ENCODE measurements at places on chromosomes 3 and 15.

GRCh38 chr3:177037241-177037640, 160.0 kb downstream of the TBL1XR1 start:
- no peak for DNase-seq

DNA sequence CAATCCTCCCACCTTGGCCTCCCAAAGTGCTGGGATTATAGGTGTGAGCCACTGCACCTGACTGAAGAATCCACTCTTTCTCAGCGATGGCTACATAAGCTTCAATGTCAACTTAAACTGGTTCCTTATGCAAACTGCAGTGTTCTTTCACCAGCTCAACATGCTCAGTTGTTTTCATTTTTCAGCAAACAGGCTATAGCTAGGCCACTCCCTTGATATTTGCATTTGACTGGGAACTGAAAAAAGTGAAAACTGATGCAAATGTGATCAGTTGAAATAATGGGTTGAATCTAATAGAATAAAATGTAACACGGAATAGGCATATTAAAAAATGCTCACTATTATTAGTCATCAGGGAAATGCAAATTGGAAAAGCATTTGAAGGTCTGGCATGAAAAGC, 74.2 kb upstream of the GCNT3 start:
- DNase-seq: no peak

GRCh38 chr15:25800761-25801515, 62.2 kb downstream of the ATP10A start:
- DNase-seq: no peak

GRCh38 chr3:11850003-11850402, 3.3 kb upstream of the TAMM41 start:
- no peak for DNase-seq

- no peak for DNase-seq
These were observed 8.0 kb upstream of the MORC1 start for GRCh38 chr3:109125902-109126301.

DNA sequence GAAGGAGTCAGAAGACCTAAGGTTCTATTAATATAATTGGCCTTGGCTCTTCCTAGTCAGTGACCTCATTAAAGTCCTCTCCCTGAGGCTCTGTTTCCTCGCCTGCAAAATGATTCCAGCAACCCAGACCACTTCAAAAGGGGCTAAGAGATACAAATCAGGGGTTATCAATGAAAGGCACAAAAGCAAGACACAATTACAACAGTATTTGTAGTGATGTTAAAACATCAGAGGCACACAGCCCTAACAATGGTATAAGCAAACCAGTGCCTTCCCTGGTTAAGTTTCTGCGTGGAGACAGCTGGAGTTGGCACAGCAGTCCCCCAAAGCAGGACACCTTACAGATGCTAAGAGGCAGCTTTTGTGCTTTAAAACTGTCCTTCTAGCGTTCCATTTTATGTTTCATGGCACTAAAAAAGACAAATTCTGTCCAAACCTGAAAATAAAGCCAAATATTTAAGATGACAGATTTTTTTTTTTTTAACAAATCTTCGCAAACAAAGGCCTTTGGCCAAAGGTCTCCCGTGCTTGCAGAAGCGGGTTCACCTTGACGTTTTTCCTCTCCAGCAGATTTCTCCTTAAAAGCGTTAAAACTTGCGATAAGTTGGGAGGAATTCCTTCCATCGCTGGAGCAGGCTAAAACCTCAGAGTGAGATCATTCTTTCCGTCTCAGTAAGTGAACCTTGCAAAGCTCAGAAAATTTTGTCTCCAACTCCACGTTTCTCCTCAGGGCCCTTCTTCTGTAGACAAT, 999 bp downstream of the ZNF280D start:
- no peak for DNase-seq

- DNase-seq: no peak
These were observed 3.5 kb upstream of the CCDC80 start for GRCh38 chr3:112644453-112644852.

DNA sequence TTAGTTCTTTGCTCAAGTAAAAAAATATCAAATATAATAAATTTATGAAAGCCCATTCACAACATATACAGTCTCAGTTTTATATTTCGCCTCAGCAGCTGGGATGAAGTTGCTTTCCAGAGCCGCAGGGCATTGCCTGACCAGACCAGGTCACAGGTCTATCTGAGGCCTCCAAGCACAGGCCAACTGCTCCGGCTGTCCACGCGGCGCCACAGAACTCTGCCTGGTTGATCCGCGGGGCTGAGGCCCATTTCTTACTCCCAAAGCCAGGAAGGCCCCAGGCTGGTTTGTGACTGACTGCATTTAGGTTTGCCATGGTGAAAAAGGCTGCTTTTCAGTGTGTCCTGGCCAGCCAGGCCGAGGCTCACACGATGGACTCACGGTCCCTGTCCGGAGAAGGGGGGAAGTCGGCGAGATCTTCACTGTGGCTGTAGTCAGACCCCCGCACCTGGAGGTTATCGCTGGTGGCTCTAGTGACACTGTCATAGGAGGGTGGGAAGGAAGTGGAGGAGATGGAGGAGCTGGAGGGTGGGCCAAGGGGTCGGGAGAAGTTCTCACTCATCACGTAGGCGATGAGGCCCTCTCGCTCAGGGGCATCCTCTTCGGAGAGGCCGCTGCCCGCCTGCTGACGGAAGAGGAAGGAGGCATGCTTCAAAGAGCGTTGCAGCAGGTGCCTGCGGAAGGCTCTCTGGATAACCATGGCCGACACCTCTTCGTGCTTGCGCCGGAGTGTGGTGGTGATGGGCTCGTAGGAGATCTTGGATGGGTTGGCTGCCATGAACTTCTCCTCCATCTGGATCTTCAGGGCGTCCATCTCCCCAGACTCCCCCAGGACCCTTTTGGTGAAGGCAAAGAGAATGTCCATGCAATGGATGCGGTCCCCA, 54.1 kb downstream of the EXOG start:
- no peak for DNase-seq

- DNase-seq: peak; percentile 16
These were observed 688 bp downstream of the SETD5 start for GRCh38 chr3:9397906-9398699.

DNA sequence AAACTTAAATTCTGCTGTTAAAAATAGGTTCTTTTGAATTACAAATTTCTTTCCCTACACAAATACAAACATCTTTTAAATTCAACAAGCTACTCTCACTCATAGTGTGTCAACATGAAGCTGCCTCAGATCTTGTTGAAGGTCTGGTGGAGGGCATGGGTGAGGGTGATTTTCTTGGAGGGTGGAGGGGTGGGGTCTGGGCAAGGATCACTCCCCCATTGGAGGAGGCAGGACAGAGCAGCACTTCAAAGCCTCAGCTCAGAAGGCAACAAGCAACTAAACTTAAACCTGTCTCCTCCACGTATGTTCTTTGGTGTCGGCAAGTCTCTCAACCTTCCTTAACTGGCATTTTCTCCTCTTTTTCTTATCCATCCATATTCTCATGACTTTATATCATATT, 730.9 kb downstream of the NR2F2 start:
- no peak for DNase-seq

DNA sequence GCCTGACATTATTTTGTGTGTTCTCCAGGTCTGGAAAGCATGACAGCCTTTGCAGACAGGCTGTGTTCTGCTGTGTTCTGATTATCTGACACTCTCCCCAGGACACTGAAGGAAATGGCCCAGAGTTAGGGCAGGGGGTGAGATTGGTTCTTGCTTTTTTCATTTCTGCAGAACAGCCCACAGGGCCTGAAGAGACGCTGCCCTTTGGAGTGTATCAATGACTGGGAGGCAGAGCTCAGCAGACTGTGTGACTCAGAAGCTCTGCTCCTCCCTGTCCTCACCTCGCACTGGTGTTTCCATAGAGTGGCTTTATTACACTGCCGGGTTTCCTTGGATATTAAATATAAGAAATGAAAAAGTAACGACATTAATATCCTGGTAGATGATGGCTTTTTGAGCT, 523.6 kb downstream of the NTRK3 start:
- DNase-seq: no peak

GRCh38 chr3:115627180-115628074, 4.1 kb downstream of the GAP43 start:
- no peak for DNase-seq

DNA sequence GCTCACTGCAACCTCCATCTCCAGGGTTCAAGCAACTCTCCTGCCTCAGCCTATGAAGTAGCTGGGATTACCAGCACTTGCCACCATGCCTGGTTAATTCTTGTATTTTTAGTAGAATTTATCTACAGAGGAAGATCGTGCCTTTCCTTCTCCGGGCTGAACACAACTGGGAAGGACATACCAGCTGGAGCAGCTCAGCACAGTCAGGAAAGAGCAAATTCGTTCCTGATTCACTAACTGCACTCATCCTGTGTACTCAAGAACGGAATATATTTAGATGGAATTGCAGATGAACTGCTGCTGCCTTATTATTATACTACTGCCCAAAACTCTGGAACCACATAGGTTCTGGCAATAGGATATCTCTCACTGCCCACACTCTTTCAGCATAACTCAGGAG, 27.1 kb upstream of the P4HTM start:
- DNase-seq: no peak

DNA sequence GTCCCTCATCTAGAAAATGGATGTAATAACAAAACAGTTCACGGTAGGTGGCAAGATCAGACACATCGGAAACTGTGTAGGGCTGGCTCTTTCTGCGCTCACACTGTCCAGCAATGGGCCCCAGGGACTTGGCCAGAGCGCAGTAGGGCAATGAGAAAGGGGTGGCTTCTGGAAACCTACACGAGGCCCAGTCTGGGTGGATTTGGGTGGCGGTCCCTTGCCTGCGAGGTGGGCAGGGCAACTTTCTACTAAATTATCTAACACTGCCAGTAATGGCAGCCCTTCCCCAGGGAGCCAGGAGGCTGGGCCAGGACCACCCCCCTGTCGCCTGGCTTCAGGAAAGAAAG, 2.1 kb upstream of the TNK2 start:
- DNase-seq: no peak

- DNase-seq: no peak
These were observed 43.4 kb downstream of the SNAPC5 start for GRCh38 chr15:66454143-66454542.

DNA sequence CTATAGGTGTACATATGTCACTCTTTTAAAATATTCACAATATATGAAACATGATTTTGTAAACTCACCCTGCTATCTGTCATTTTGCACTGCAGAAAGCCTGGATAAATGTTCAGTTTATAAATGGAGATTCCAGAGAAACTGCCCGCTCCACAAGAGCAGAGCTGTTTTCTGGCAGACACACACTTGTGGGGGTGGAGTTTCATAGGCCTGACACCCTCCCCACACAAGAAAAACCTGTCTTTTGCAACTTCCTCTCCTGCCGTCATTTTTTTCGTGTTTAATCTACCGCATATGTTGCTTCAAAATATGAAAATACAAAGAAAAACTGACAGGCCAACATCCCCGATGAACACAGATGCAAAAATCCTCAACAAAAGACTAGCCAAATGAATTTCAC, 479.0 kb downstream of the GABRG3 start:
- no peak for DNase-seq

- no peak for DNase-seq
These were observed 625.9 kb downstream of the NLGN1 start for GRCh38 chr3:174023421-174023820.

DNA sequence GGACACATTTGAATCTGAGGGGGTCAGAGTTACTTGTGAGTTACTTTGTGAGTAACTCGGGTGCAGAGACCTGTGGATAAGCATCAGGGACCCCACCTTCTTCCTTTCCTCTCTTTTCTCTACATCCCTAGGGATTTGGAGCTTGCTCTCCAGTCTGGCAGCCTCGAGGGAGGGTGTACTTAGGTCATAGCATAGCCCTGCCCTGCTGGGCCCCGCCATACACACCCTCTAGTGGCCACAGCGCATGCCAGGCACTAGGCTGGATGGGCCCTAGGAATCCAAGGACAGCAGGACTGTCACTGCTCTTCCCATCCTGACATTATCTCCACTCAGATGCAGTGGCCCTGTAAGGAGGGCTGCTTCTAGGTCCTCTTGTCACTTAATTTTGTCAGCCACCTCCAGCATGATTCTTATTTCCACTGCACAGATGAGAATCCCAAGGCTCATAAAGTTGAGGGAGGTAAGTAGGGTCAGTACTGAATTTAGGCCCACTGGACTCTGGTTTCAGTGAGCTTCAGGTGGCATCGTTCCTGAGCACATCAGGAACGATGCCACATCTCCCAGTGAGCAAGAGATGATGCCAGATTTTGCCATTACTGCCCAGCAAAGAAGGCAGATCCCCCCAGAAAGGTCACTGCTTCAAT, 3.6 kb upstream of the SMAD6 start:
- DNase-seq: no peak

DNA sequence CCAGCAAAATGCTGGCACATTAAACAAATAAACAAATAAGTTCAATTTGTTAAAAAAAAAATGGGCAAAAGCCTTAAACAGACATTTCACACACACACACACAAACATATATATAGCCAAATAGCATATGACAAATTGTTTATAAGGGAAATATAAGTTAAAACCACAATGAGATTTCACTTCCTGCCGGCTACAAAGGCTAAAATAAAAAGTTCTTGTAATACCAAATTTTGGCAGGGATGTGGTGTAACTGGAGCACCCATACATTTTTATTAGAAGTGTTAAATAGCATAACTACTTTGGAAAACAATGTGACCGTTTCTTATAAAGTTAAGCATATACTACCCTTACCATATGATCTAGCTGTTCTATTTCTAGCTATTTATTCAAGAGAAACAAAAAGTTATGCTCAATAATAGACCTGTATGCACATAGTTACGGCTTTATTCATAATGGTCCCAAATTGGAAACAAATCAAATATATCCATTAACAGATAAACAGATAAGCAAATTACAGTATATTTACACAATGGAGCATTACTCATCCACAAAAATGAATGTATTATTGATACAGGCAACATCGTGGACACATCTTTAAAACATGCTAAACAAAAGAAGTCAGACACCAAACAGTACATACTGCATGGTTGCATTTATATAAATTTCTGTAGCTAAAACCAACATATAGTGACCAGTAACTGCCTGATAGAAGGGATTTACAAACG, 93.9 kb downstream of the EOMES start:
- no peak for DNase-seq

GRCh38 chr3:133917144-133917543, 21.5 kb upstream of the RAB6B start:
- no peak for DNase-seq

DNA sequence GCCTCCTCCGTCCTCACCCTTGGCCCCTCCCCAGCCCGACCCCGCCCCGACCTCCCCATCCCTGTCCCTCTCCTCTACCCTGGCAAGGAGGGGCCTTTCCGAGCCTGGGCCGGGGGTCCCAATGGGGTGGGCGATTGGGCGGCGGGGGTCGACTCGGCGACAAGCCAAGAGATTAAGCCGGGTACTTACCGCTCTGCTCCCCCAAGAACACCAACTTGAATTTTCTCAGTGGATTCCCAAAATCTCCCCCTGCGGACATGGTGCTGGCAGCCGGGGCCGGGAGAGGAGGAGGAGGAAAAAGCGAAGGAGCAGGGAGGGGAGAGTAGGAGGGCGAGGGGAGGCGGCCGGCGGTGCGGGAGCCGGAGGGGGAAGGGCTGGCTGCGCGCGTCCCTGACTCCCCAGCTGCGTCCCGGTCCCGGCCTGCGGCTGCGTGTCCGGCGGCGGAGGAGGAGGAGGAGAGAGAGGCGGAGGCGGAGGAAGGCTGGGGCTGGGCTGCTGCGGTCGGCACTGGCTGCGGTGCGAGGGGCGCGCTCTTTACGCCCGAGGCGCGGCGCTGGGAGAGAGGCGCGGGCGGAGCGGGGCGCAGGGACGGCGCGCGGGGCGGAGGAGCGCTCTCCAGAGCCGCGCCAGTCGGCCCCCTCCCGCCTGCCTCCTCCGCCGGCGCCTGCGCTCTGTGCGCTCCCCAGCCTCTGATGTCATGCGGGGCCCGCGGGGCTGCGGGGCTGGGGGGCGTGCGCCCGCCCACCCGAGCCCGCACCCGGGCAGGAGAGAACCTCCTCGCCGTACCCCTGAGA, at the start of gene RAB6B:
RAB6B (minus strand) TSS at position 675 of the 794 bp plus-strand sequence; CDS start at position 259, 416 bp downstream.
- DNase-seq: no peak
